Activated naive CD8-positive, alpha-beta T cell treated with anti-CD3 and anti-CD28 coated beads for 36 hours (primary cell): ENCODE measurements at places on chromosomes 13 and 19.
A peak's percentile ranks its signal among the peaks of the same experiment; 100 is the strongest.

DNA sequence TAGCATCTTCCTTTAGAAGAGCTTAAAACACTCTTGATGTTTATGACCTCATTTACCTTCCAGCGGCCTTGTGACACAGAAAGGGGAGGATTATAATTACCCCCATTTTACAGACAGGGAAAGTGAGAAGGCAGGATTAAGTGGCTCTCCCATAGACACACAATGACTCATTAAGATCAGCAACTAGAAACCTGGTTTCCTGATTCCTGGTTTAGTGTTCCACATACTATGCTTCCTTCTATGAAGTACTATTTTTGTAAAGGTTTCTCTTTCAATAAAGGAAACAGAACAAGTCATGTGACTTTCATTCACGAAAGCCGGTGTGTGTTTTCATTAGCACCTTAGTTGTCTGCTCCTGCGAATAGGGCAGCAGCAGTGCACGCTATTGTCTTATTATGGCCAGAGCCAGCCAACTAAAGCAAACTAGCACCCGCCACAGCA, 8.3 kb downstream of the IRS2 start:
- H3K27ac ChIP-seq, result peak overlapping the region; percentile 72
- no peak for DNase-seq
- peak overlapping the region; percentile 48 for H3K4me3 ChIP-seq
- peaks cover 54% of the 10 kb centered on the region for H3K4me1 ChIP-seq
- no peaks in the 10 kb centered on the region for H3K27me3 ChIP-seq
- peaks cover 2% of the 10 kb centered on the region for H3K36me3 ChIP-seq

DNA sequence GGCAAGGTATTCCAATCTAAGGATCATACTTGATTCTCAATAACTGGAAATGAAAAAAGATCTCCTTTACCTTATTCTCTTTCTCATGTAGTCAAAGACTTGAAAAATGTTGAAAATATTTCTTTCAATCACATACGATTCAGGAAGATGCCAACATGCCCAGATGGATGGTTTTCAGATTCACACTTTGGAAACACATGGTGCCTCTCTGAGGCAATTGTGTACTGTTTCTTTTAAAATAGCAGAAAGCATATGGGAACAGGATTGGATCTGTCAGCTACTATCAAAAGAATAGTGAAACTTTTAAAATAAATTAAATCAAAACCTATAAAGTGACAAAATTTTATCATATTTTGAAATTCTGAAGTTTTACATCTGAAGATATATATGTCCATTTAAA, 222.4 kb downstream of the SPRY2 start:
- H3K4me3 ChIP-seq, result no peak overlapping the region
- no peaks in the 10 kb centered on the region for H3K36me3 ChIP-seq
- H3K27ac ChIP-seq, result no peak overlapping the region
- no peak for DNase-seq
- no peaks in the 10 kb centered on the region for H3K27me3 ChIP-seq
- H3K4me1 ChIP-seq, result no peaks in the 10 kb centered on the region

DNA sequence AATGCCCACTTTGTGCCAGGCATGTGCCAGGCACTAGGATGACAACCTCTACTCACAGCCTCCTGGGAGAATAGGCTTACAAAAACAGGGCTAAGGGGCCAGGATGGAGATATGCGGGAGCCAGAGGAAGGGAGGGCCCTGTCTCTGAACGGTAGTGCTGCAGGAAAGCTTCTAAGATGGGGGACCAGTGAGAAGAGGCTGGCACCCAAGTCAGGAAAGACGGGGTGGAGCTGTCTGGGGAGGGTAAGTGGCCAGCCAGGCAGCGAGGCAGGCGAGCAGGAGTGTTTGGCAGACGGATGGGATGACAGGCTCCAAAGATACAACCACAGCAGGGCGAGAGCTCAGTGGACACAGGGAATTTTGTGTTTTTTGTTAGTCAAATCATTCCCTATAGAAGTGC, 44.7 kb upstream of the GPI start:
- H3K4me3 ChIP-seq, result no peak overlapping the region
- H3K36me3 ChIP-seq, result peaks cover 11% of the 10 kb centered on the region
- H3K4me1 ChIP-seq, result peaks cover 37% of the 10 kb centered on the region
- DNase-seq, result no peak

- no peaks in the 10 kb centered on the region for H3K36me3 ChIP-seq
- H3K4me1 ChIP-seq, result no peaks in the 10 kb centered on the region
- no peak overlapping the region for H3K27ac ChIP-seq
Observed at GRCh38 chr19:34484328-34484727, 2.8 kb downstream of the WTIP start.

GRCh38 chr19:46606019-46606418, 4.9 kb downstream of the CALM3 start:
- H3K36me3 ChIP-seq, result peaks cover 56% of the 10 kb centered on the region
- DNase-seq, result no peak
- peaks cover 49% of the 10 kb centered on the region for H3K4me1 ChIP-seq
- H3K27ac ChIP-seq, result peak overlapping the region; percentile 68
- H3K27me3 ChIP-seq, result no peaks in the 10 kb centered on the region

DNA sequence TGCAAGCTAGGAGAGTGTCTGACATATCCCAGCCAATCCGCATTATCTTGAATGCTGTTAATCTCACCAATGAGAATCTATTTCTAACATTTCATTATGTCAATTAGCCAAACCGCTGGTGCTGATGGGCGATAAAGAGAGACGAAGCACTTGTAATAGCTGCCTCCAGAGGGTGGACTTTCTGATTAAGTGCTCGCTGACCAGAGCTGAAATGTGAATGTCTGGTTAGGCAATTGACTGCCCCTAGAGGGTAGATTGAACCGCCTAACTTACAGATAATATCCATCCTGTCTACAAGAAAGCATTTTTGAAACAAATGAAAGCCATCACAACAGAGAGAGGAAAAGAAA, 552 bp upstream of the GRWD1 start:
- H3K27ac ChIP-seq, result peak overlapping the region; percentile 93
- peak overlapping the region; percentile 88 for H3K4me3 ChIP-seq
- no peak for DNase-seq
- peaks cover 34% of the 10 kb centered on the region for H3K36me3 ChIP-seq
- H3K27me3 ChIP-seq, result peaks cover 31% of the 10 kb centered on the region

DNA sequence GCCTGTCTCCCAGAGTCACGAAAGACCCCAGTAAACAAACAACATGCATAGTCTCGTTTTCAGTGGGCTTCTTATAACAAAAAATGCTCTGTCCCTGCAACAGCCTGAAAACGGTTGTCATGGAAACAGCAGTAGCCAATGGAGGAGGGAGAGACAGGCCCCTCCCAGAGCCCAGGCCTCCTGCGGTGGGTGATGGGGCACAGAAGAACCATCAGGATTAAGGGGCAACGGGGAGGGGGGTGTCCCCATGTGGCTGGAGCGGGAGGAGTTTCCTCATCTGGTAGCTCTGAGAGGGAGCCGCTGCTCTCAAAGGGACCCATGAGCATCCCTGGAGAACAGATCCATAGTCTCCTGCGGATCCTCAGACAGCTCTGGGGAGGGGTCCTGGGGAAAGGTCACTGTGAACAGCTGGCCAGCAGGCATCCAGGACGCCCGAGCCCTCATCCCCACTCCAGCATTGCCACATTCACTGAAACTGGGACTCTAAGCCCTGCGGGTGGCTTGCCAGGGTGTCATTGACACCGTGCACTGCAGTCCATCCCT, 37.5 kb upstream of the PNMA8B start:
- H3K4me1 ChIP-seq, result peaks cover 19% of the 10 kb centered on the region
- DNase-seq, result no peak
- no peak overlapping the region for H3K27ac ChIP-seq
- H3K36me3 ChIP-seq, result no peaks in the 10 kb centered on the region
- H3K4me3 ChIP-seq, result no peak overlapping the region
- H3K27me3 ChIP-seq, result no peaks in the 10 kb centered on the region

- DNase-seq, result no peak
- no peaks in the 10 kb centered on the region for H3K4me1 ChIP-seq
- H3K27me3 ChIP-seq, result no peaks in the 10 kb centered on the region
- no peak overlapping the region for H3K27ac ChIP-seq
- no peak overlapping the region for H3K4me3 ChIP-seq
- peaks cover 20% of the 10 kb centered on the region for H3K36me3 ChIP-seq
Observed at GRCh38 chr13:26200811-26201210, 21.3 kb downstream of the RNF6 start.
